Activated T-cell treated with anti-CD3 and anti-CD28 coated beads for 4 hours (primary cell): ENCODE measurements at places on chromosomes 1 and 21.

DNA sequence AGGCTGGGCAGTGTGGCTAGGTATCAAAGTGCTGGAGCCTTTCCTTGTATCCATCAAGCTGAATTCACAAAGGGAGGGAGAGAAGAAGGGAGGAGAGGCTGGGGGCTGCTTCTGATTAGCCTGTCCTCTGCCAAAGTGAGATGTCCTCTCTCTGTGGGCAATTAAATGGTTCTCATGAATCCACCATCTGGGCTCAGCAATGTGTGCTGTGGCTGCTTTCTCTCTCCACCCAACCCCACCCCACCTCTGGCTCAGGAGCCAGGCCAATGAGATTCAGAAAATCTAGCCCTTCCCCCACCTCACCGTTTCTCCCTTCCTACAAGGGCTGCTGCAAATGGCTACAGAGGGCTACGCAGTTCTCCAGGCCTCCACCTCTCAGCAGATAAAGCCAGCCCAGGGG lies 154.6 kb downstream of the TENT5C start:
- DNase-seq: no peak

GRCh38 chr1:162861625-162862024 lies 650 bp upstream of the CCDC190 start:
- DNase-seq: no peak

GRCh38 chr1:88013485-88013884 lies 670.6 kb upstream of the PKN2 start:
- DNase-seq: no peak

DNA sequence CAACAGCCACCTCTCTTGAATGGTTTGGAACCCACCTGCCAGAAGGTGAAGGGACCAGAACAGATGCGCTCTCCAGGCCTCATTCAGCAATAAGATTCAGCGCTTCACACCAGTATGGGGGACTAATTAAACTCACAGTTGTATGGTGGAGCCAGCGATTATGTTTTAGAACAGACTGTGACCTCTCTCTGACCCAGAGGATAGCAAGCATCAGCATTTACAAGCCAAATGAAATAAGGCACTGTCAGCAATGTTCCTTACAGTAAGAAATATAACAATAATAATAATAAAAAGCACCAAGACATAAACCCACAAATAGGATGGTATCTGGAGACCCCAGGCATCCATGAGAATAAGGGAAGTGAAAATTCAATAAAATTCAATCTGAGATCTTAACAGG lies 6.9 kb upstream of the CDC42BPA start:
- DNase-seq: no peak

DNA sequence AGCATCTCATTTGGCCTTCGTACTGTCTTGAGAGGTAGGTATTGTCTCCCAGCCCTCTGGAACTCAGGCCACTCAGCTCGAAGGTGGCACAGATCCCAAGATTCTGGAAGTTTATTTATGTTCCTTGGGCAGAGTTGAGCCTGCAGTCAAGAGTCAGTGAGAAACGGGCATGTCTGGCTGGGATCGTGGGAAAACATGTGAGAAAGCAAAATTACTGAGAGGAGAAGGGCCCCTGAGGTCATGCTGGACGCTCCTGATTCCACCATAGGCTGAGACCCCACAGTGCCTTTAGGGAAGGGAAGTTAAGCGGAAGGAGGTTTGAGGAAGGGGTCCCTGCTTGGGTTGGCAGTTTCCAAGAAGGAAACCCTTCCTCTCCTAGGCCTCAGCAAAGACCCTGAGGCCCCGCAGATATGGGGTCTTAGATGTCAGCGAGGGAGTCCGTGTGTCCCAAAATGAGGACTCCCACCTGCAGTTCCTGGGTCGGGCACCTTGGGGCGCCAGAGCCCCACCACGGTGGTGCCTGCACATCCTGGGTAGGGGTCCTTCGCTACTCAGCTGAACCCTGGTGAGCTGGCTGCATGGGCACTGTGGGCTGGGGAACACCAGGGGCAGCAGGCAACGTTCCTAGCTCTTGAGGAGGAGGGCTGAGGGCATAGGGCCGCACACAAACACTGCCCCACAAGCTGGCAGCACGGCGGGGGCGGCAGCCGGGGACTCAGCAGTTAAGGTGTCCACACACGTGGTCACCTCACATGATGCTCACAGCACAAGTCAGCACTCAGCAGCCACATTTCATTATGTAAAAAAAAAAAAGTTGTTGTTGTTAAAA lies 12.3 kb upstream of the SEMA4A start:
- no peak for DNase-seq

GRCh38 chr1:238399558-238399957 lies 508.8 kb upstream of the ZP4 start:
- DNase-seq: no peak

GRCh38 chr21:31130821-31131220 lies 92.5 kb upstream of the KRTAP19-8 start:
- no peak for DNase-seq

DNA sequence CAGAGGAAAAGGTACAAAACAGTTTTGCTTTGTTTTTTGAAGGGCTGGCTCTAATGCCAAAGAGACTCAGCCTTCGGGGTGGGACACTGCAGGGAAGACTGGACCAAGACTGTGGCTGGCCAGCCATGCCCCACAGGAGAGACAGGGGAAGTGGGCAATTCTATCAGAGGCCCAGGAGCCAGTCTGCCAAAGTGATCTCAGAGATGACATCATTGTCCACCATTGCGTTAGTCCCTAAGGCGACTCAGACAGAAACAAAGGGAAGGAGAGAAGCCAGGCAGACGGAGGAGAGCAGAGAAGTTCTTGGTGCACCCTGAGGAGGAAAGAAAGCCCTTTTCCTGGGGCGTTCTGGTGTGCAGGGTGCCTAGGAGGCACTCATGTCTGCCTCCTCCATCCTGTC lies 26.4 kb downstream of the OPTC start:
- no peak for DNase-seq

DNA sequence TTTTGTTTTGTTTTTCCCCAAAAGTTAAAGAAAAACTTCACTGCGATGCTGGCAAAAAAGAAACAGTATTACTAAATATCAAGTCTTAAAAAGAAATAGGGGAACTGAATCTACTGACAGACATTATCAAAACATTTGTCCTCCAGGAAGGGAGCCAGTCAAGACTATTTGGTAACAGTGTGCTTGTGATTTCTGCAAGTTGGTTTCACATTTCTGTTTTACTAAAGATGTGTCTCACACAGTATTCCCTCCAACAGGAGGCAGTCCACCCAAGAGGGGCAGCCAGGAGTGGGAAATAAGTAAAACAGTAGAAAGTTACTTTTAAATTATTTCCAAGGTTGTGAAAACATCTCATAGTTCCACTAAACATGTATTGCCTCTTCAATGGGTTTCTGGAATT lies 74.4 kb upstream of the SDC3 start:
- no peak for DNase-seq

DNA sequence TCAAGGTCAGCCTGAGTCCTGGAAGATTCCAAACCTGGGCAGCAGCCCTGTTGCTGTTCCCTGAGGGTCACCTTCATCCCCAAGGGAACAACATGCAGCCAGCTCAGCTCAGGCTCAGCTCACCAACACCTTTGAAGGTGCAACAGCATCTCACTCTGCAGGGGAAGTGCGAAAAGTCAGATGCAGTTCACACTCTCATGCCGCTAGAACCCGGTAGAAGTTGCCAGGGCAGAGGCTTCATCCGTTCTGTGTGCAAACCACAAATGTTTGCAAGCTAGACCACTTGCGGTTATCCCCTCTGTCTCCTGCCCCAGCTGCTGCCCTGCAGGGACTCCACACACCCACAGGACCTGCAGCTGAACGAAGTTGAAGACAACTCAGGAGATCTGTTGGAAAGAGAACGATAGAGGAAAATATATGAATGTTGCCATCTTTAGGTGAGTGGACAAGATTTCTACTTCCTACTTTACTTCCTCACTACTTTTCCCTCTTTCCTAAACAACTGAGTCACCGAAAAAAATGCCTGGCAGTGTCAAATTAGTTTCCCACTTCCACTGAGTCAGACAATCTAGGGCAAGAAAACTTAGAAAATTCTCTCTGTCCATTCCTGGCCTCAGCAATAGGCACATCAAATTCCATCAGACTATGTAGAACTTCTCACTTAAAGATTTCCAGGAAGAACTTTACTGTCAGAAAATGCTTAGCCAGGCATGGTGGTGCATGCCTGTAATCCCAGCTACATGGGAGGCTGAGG lies 1.8 kb upstream of the FCRL6 start:
- DNase-seq: peak; percentile 5

GRCh38 chr1:48230236-48230635 lies 7.7 kb downstream of the SLC5A9 start:
- DNase-seq: no peak

DNA sequence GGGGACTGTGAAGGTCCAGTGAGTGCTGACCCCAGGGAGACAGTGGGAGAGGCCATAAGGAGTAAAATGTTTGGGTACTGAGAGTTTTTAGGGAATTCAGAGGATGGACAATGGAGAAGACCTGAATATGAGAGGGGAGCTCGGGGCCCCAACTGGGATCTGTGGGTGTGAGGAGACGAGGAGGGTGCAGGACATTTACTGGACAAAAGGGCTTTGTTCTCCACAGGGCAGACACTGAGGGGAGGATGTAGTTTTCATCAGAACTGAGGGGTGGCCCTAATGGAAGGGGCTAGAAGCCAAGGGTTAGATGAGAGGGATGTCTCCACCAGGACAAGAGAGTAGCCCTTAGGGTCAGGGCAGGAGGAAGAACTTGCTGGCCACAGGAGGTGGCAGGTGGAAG lies 30.0 kb downstream of the TMCC2 start:
- no peak for DNase-seq

DNA sequence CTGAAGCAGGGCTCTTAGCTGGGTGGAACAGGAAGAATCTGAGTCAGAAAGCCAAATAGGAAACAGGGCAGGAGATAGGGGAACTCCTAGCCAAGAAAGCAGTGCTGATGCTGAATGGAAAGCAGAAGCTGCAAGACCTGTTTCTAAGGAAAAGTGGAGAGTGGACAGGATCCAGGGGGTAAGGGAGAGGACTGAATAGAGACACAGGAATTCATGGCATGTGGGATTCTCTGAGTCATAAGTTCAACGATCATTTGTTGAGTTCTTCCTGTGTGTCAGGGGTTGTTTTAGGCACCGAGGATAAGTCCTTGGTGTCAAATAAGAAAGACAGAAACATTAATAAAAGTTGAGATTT lies 153.8 kb upstream of the FGGY start:
- DNase-seq: no peak

- DNase-seq: no peak
Observed at GRCh38 chr21:40830836-40831235, 16.1 kb downstream of the DSCAM start.

- DNase-seq: no peak
Observed at GRCh38 chr1:37631036-37631435, 3.7 kb downstream of the RSPO1 start.
